HTR-8/SVneo (cell line): ENCODE measurements at places on chromosomes 13 and 19.

GRCh38 chr13:55653497-55653896 lies 1487.2 kb upstream of the PRR20A start:
- no peak for DNase-seq

DNA sequence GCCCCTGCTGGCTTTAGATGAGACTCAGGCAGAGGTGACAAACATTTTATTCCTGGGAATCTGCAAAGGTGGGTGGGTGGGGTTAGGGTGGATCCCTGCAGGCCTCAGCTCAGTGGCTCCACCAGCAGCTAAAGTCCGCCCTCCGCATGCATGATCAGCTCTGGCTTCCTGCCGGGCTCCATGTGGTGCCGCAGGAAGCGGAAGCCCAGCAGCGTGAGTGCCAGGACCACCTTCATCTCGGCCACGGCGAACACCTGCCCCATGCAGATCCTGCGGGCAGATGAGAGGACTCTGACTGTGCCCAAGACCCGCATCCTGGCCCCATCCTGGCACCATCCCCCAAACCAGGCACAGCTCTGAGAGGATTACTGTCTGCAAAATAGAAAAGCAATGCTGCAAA lies 26.3 kb downstream of the CYP4F2 start:
- no peak for DNase-seq

- DNase-seq = no peak
Observed at GRCh38 chr13:80642641-80643040, 301.7 kb upstream of the SPRY2 start.

DNA sequence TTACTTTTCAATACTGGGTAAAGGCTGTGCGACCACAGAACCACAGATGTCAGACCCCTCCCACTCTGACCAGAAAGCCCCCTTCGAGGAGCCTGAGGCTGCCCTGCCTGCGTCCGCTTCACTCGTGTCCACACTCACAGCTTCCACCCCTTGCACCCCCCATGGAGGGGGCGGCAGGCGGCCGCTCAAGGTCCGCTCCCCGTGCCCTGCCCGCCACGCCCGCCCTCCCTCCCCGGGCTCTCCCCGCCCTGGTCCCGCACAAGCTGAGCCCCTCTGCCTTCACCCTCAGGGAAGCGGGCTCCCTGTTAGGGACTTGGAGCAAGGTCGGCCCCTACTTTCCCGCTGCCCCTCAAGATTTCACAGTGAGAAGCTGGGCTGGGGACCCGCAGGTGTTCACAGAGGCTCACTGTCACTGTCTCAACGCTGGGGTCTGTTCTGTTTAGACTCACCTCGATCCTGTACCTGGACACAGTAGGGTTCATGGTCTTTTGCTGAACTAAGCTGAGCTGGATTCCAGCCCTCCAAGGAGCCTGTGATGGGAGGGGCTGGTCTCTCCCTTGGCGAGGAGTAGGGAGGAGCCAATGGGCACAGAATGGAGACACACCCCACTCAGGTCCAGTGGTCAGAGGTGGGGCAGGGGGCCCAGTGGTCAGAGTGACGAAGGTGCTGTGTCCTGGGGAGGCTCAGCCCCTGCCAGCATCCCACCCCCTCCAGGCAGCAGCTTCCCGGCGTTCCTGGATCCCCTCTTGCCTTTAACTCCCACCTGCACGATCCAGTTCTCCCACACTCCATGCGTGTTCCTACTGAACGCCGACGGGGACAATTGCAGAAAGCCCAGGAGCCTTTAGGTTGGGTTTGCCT lies 69.5 kb downstream of the SPACA7 start:
- DNase-seq = no peak

- DNase-seq = no peak
Observed at GRCh38 chr13:52707375-52707774, 32.2 kb downstream of the CNMD start.

DNA sequence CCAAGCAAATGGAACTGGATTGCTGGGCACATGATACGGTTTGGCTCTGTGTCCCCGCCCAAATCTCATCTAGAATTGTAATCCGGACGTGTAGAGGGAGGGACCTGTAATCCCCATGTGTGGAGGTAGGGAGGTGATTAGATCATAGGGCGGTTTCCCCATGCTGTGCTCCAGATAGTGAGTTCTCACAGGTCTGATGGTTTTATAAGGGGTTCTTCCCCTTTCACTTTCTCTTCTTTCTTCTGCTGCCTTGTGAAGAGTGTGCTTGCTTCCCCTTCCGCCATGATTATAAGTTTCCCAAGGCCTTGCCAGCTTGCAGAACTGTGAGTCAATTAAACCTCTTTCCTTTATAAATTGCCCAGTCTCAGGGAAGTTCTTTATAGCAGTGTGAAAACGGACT lies 32.6 kb upstream of the MTIF3 start:
- no peak for DNase-seq

- DNase-seq = no peak
Observed at GRCh38 chr19:7930765-7931164, 4.8 kb upstream of the CTXN1 start.

- no peak for DNase-seq
Observed at GRCh38 chr13:72678312-72678711, 49.1 kb downstream of the MZT1 start.

GRCh38 chr19:39553082-39553652 lies 13.2 kb upstream of the EID2 start:
- no peak for DNase-seq

DNA sequence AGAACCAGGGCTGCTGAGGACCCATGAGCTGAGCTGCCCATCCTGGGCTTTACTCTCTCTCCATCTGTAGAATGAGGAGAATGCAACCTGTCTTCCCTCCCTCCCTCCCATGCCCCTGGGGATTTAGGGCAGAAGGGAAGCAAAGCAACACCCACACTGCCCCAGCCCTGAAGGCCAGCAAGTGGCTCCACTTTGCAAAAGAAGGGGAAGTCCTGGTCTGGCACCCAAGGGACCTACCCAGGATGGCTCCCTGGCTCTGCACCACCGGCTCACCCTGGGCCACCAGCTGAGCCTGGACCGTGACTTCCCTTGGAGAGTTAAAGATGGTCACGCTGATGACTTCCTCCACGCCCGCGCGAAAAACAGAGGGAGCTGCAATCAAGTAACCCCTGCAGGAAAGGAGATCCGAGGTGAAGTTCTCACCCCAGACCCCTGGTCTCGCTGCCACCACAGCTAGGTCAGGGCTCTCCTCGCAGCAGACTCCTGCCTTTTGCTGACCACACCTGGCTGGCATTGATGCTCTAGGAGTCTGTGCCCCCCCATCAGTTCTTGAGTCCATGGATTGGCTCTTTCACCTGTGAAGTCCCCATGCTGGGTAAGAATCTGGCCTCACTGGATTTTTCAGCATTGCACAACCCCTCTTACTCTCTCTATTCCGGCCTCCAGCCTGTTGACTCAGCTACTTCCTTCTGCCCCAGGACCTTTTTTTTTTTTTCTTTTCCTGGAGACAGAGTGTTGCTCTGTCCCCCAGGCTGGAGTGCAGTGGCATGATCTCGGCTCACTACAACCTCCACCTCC lies 4.6 kb downstream of the CPAMD8 start:
- DNase-seq = no peak

GRCh38 chr13:40940841-40941240 lies 78.3 kb downstream of the ELF1 start:
- DNase-seq = no peak

- peak; percentile 5 for DNase-seq
Observed at GRCh38 chr19:52786078-52786463, 520 bp downstream of the ZNF600 start.
